ENCODE measurements at places on chromosomes 13 and 19.

- DNase-seq, result no peak
Observed at GRCh38 chr13:21020176-21020575, 41.2 kb downstream of the LATS2 start.

- DNase-seq, result peak; percentile 1
Observed at GRCh38 chr13:114115191-114115671, 17.2 kb downstream of the RASA3 start.

DNA sequence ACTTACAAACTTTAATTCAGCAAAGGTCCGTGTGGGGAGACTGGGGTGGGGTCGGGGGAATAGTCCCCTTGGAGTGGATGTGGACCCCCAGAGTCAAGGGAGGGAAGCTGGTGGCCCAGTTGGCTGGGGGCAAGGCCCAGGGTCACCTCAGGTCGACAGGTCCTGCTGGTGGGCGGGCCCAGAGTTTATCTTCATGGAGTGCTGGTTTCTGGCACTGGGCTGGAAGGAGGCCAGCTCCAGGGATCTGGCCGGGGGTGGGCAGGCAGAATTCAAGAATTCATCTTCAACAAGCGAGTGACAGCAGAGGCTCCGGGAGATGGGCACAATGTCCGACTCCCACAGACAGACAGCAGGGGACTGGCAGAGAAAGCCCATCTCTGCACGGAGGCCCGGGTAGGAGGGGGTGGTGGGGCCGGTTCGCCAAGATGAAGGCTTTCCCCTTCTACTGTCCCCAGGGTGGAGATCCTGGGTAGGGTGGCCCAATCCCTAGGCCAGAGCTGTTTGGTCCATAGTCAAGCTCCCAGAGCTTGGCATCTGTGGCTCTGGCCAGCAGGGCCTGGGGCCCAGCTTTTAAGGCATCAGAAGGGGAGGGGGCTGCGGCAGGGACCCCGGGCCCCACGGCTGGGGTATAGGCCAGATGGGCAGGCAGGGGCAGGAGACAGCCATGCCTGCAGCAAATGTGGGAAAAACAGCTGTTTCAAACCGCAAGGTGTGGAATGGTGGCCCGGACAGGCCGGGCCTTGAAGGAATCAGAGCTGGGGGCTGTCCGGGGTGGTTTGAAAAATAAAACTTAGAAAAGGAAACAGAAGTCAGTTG is 622 bp upstream of the FDX2 start:
- DNase-seq, result no peak

DNA sequence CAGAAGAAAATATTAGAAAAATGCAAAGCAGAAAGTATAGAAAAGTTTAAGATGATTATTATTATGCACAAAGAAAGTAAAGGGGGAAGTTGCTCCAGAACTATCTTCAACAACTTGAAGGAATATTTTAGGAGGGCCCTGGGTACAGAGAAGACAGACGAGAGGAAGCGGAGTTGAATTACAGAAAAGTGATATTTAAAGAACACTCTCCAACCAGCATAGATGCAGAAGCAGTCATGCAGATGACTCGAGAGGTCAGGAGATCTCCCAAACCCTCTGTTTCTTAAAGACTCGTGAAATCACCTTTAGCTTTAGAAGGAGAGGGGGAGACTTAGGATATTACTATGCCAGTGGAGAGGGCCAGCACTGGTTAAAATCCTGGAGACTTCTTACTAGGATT is 8.5 kb upstream of the SHISA2 start:
- DNase-seq, result no peak

GRCh38 chr19:1728816-1729567 is 24.3 kb upstream of the ONECUT3 start:
- no peak for DNase-seq

DNA sequence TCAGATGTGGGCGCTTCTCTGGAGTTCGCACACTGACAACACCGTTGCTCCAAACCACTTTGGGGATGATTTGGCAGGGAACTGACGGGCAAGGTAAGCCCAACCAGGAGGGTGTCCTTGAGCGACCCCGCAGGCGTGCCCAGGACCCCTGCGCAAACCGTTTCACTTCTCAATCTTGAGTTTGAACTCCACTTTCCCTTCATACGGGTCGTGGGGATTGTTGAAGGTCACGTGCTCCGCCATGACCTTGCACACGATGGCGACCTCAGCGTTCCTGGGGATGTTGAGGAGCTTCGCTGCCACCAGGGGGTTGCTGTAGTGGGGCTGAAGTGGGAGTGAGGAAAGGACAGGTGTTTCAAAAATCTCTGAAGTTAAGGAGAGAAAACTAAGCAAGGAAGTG is 8.8 kb downstream of the ATP4B start:
- DNase-seq, result no peak

DNA sequence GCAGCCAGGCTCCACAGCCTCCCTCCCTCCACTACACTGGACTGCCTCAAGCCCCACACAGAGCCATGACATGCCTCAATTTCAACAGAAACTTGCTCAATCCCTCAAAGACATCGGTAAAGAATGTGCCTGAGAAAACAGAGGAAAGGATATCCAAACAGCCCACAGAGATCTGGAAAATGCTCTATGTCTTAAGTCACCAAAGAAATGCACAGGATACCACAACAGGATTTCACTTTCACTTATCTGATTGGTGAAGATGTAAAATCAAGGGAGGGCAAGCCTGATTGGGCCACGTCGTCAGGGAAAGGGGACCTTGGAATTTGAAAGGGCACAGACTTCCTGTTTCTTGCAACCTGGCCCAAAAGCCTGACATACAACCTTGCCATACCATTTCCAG is 14.2 kb downstream of the CACNA1A start:
- no peak for DNase-seq

- no peak for DNase-seq
Observed at GRCh38 chr19:30132343-30133075, 190.5 kb downstream of the URI1 start.

DNA sequence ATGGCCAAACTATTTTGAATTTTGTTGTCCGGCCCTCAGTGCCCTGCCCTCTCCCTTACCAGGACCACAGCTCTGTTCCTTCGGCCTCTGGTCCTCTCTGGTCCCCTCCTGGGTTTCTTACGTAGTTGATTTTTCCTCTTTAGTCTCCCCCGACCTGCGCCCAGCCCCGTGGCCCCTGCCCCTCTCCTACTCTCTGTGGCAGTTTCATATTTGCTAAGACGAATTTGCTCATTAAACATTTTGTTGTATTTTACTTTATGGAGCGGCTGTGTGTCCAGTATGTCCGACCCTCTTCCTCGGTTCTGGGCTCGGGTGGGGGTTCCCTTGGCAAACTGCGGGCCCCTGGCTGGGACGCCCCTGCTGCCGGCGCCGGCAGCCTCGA is 576 bp upstream of the EPN1 start:
- no peak for DNase-seq

GRCh38 chr13:42322806-42323205 is 50.9 kb downstream of the AKAP11 start:
- DNase-seq, result no peak

DNA sequence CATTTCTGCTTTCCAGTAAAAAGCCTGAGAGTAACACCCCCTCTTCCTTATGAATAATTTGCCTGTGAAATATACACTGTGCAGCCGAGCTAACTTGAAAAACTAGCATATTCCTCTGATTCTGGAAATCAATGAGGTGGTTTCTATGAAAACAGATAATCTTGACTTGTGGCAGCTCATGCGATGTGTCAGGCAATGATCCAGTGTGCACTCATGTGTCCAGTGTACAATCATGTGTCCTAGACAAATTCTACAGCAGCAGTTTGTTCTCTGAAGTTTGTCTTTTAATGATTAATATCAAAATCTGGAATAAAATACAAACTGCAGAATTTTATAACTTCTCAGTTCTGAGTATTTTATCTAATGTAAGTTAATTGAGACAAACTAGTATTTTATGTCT is 2213.9 kb upstream of the PCDH20 start:
- no peak for DNase-seq

- DNase-seq, result no peak
Observed at GRCh38 chr19:45355402-45355801, 14.9 kb downstream of the KLC3 start.

- no peak for DNase-seq
Observed at GRCh38 chr13:29227576-29227975, 367.9 kb downstream of the SLC7A1 start.

GRCh38 chr19:39046037-39046821 is 13.9 kb upstream of the FBXO27 start:
- DNase-seq, result no peak

DNA sequence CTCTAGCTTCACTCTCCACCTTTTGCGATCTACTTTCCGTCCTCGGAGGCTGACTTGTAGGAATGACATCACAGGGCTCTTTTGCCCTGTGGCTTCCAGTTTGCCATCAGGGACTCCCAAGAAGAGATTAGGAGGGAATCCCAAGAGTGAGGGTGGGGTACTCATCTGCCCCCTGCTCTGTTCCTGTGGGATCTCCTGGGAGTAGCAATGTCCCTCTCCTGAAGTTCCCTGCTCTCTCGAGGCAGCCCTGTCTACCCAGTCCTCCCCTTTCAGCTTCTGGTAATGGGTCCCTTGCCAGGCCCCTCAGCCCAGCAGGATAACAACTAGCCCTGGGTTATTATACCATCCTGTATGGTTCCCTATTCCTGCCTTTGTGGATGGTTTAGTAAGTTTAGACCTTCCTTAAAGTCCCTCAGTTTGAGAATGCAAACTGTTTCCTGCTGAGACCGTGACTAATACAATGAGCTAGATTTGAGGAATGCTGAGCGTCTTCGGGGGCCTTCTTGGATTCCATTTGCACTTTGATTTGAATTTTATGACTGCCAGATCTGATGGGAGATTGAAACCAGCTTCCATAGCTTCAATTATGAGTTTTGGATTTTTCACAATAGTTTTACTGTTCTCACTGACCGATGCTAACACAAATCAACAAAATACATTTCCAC is 73.7 kb upstream of the IPO5 start:
- no peak for DNase-seq

DNA sequence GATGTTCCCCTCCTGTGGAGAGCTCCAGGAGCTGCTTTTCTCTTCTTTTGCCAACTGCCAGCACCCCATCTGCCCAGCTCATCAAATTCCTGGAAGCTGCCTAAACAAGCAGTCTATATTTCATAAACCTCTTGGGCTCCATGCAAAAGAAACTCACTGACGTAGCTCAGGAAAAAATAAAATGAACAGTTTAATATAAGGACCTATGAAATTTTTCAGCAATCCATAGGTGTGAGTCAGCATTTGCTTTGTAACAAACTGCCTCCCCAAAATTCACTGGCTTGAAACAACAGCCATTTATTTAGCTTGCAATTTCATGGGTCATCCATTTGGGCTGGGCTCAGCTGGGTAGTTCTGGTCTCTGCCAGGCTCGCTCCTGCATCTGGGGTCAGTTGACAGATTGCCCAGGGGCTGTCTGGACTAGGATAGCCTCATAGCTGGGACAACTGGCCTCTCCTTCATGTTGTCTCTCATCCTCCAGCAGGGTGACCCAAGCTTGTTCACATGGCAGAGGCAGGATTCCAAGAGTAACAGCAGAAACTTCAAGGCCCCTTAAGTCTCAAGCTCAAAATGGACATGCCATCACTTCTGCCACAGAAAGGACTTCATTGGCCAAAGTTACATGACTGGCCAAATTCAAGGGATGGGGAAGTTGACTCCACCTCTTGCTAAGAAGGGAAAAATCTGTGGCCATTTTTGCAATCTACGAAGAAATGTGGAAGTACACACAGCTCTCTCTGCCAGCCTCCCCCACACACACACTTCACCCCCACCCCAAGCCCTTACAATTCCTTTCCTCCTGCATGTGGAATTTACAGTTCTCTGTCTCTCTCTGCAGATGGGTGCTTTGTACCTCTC is 7.9 kb upstream of the PVR start:
- DNase-seq, result no peak

DNA sequence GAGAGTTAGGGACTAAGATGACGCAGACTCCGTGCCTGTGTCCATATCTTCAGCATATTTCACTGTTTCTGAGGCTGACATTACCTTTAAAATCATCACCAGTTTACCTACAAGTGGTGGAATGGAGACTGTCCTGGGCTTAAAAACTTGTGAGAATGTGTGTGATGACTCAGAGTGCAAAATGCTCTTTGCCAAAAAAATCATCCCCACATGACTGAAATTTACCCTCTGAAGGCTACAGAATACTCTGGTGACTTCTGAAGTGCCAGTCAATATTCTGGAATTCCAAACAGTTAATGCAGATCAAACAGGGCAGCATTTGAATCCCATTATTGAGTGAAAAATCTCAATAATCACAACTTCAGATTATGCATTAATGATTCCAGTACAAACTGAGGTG is 901.4 kb downstream of the EFNB2 start:
- DNase-seq, result no peak

- DNase-seq, result no peak
Observed at GRCh38 chr13:44317752-44318151, 55.9 kb upstream of the SERP2 start.

DNA sequence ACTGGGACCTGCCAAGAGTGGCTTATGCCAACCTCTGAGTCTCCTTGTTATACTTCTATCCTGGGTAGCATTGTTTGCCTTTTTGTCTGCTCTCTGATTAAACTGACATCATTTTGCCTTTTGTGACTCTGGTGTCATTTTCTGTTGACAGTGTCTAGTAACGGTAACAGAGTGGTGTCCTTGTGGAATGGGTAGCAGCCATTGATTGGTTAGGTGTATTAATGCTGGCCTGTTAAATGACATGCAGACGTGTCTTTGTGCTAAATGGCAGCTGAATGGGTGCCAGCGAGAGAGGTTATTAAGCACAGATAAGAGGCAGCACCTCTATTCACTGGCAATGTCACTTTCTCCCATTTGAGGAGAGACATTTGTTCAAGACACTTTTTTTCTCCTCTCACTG is 1289.4 kb downstream of the PCDH9 start:
- no peak for DNase-seq

- DNase-seq, result no peak
Observed at GRCh38 chr19:41937525-41938468, 9.5 kb upstream of the ERFL start.

DNA sequence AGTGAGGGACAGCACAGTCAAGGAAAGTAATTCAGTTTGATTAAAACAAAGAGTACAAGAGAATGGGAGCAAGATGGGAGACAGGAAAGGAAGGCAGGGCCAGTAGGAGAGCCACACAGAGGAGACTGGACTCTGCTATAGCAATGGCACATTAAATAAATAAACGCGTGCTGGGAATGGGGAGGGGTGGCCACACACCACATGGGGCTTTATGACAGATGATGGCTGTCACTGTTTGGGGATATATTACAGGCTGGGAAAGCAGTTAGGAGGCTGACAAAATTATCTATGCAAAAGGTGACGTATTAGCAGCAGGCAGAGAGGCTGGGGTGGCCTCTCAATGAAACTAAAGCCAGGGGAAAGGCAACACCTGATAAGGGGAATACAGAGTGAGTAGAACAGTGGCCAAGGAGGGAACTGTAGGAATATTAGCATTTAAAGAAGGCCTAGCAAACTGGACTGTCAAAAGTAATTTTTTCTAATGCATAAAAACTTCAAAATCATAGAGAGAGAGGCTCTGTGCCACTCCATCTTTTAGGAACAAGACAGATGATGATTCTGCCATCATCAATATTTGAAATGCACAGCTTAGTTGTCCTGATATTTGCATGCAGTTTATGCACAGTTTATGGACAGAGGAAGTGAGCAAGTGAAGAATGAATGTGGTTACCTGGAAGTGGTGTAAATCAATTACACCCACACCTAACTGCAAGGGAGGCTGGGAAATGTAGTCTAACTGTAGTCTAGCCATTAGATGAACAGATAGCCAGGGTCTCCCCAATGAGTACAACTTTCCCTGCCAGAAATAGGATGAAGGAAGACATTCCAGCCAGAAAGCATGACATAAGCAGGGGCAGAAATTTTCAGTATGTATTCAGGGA is 346.5 kb downstream of the FOXO1 start:
- no peak for DNase-seq

GRCh38 chr19:33458171-33458633 is 63.4 kb downstream of the PEPD start:
- no peak for DNase-seq

- DNase-seq, result no peak
Observed at GRCh38 chr13:40986101-40986856, 32.8 kb downstream of the ELF1 start.

GRCh38 chr13:64934569-64935362 is 2295.4 kb downstream of the PCDH9 start:
- no peak for DNase-seq

Measured in naive thymus-derived CD8-positive, alpha-beta T cell (primary cell).